ENCODE measurements at places on chromosomes 7 and 10.

DNA sequence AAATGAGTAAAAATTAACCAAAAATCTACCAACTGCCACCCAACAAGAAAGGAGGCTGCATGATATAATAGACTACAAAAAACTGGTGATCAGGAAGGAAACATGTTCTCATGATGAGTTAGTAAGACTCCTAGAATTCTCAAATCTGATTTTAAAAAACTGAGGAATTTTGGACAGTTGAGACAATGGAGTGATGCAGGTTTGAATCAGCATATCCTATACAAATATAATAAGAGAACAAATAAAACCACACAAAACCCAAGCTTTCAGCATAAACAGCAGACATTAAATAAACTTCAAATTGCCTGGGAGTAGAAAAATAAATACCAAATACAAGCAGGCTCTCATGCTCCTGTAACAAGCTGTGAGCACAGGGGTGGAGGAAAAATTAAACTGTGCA is 57.8 kb downstream of the SLC25A40 start:
- DNase-seq = no peak

GRCh38 chr7:151168003-151168786 is 701 bp upstream of the GBX1 start:
- DNase-seq = peak; percentile 82

DNA sequence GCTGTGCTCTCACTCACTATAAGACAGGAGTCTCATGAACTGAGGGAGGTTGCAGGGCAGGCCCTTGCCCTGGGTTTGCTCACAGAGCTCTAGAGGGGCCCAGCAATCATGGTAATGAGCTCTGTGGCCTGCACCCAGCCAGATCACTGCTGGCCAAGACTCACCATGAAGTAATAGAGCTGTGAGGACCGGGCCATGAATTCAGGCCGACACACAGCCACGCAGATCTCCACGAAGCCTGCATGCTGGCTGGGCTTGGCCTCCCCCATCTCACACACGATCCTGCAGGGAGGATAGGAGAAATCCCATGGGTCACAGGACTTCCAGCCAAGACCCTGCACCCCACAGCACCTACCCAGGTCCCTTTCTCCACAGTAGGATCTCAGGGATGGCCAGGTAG is 382.4 kb downstream of the PLXNA4 start:
- DNase-seq = no peak

- DNase-seq = no peak
Measured at GRCh38 chr7:16637379-16637778, 8.2 kb downstream of the ANKMY2 start.

DNA sequence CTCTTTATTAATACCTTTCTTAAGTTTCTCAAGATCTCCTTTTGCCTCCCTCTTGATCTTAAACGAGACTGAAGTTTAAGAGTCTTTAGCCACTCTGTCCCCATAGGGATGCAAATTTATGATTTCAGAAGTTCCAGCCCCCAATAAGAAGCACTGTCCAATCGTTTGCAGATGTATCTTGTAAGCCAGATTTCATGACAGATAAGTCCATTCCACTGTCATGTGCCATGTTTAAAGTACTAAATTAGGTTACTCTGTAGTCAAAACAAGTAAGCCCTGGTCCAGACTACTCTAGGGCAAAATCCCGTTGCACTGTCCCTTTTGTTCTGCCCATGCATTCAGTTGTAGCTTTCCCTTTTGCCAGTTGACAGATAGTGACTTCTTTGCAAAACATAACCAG is 157.2 kb upstream of the KAT6B start:
- no peak for DNase-seq

GRCh38 chr7:34158368-34159153 is 253.2 kb downstream of the BMPER start:
- DNase-seq = peak; percentile 57

GRCh38 chr10:3274414-3274813 is 101.8 kb upstream of the PITRM1 start:
- no peak for DNase-seq

- no peak for DNase-seq
Measured at GRCh38 chr7:159022238-159022993, 122.3 kb downstream of the VIPR2 start.

DNA sequence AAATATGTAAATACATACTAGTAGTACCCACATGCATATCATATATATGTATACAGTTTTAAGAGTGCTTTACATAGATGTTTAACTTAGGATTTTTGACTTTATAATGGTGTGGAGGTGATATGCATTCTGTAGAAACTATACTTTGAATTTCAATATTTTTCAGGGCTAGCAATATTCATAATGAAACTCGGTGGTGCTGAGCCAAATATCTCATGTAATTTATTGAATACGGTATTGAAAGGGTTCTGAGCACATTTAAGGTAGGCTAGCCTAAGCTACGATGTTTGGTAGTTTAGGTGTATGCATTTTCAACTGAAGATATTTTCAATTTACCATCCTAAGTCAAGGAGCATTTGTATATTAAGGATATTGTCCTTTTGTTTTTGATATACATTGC is 36.0 kb downstream of the ZNRF2 start:
- DNase-seq = no peak

GRCh38 chr10:96833220-96834001 is 1.3 kb downstream of the LCOR start:
- DNase-seq = peak; percentile 73

- no peak for DNase-seq
Measured at GRCh38 chr10:4501306-4501705, 324.7 kb upstream of the AKR1E2 start.

DNA sequence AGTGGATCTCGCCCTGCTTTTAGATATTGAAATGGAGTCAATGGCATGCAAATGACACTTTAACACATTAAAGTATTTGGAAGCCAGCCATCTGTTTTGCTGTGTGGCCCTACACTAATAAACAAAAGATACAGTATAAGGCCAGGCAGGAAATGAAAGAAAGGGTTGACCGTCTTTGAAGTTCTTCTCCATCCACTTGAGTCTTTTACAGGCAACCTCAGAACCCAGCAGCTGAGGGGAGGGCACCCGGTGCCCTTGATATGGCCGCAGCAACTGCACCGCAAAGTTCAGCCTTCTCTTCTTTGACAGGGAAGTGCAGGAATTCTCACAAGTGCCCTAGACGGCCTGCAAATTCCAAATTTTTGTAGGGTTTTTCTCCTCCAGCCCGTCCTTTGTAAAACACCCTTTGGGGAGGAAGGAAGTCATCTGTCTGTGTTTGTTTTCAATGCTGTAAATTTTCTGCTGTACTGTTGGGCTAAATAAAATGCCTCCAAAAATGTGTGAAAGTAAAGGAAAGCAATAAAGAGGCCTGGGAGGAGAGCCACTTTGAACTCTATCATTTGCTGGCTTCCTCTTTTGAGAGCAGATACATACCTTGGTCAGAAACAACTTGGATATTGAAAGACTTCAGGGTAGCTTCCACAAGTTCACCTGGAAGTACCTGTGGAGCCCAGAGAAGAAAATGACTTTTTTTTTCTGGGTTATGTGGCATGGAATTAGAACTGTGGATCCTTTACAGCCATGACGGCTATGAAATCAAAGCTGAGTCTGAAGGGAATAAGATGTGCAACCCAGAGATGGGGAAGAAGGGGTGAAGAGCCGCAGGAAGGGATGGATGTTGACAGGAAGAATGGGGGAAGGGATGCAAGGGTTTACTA is 3.6 kb downstream of the HOXA1 start:
- DNase-seq = peak; percentile 83

GRCh38 chr7:27397503-27397902 is 154.9 kb downstream of the EVX1 start:
- no peak for DNase-seq

DNA sequence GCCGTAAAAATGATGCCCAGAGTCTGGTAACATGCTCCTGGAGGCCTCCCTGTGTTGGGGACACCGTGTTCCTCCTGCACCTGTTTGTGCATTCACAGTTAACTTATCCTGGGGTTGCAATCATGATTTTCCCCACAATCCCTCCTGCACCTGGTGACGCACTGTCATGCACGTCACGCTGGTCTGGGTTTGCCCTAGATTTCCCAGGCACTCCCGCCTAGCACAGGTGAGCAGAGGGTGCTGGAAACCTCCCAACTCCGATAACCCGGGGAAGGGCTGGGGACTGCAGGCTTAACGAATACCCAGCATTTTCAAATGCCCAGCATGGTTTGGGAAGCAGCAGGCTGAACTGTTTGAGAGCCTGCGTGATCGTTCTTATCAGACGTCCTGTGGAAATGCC is 427.1 kb downstream of the TCERG1L start:
- no peak for DNase-seq

GRCh38 chr10:79241629-79241989 is 105.7 kb upstream of the PPIF start:
- no peak for DNase-seq

DNA sequence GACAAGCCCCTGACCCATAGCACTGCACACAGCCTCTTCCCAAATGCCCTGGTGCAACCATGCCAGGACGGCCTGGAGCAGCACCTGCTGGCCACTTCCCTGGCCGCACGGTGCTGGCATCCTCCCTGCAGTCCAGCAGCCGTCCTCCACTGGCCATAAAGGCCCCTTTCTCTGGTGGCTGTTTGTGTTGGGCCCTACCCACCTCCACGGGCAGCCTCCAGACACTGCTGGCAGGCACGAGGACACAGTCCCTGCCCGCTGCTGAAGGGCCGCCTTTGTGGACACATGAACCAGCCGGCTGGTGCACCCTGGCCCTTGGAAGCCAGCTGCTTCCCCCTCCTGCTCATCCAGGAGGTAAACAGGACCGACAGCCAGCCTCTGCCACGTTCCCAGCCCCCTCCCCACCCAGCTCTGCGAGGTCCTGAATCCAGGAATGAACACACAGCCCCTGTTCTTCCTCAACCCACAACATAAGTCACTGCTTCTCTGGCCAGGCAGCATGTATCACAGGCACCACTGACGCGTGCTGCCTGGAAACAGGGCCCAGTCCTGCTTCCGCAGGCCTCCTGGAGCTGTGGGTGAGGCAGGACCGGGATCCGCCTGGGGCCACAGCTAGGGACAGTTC is 43.8 kb downstream of the SPOCK2 start:
- no peak for DNase-seq

DNA sequence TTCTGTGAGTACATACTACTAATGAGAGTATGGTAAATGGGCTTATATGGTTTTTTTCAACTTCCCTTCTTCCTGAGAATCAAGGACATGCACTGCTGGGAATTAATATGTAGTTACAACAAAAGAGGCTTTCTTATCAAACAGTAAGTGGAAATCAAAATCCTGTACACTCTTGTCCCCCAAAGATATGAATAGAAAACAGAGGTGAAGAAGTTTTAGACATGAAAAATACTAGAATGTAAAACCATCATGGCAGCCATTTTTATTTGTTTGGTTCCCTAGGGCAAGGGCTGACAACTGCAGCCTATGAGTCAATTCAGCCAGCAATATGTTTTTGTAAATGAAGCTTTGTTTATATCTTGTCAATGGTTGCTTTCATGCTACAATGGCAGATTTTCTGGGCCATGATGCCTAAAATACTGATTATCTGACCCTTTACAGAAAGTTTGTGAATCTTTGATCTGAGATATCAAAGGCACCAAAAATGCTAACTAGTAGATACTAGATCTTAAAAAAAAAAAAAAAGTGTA is 422.4 kb downstream of the PARD3 start:
- DNase-seq = no peak

DNA sequence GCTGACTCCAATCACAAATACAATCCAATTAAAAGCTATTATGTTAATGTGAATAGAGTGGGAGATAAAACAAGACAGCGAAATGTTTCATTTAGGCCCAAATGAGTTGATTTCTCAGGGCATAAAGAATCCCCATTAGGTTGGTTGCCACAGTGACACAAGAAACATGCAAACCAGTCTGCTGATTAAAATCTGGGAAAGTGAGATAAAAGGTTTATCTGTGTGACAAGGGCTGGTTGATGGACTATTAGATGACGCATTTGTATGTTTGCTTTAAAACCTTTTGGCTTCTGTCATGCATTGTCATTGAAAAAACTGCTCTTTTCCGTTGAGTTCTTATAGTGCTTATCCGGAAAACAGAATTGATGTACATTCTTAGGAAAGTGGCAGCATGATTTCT is 658.2 kb downstream of the GATA3 start:
- no peak for DNase-seq

DNA sequence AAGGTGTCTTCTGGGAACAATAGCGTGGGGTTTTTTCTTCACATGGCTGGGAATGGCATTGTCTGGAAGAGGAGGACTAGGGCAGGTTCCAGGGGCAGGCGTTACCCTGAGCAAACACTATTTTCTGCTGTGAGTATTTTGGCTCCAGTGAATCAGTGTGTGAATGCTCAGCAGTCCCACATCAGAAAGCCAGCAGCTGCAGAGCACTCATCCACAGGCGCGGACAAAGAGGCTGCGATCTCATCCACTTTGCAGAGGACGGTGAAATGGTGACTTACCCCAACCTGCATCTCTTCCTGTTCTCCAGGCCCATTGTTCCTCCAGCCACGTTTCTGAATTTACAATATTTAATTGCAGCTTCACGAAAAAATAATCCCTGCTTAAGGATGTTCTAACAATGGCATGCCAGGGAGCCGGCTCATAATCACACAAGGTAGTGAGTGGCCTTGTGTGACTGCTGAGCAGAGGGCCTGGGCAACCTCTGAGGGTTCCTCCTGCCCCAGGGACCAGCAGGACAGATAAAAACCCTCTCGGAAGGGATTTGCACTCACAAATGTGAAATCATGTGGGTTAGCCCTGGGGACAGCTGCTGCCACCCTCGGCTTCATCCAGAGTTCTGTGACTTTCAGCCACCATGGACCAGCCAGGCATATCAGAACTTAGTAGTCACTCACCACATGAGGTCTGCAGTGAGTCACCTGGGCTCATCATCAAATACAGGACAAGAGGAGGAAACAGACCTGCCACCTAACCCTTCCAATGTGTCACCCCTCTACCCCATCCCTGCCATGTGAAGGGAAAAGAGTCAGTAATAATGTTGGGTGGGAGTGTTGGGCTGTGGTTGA is 65.0 kb upstream of the EN2 start:
- no peak for DNase-seq

DNA sequence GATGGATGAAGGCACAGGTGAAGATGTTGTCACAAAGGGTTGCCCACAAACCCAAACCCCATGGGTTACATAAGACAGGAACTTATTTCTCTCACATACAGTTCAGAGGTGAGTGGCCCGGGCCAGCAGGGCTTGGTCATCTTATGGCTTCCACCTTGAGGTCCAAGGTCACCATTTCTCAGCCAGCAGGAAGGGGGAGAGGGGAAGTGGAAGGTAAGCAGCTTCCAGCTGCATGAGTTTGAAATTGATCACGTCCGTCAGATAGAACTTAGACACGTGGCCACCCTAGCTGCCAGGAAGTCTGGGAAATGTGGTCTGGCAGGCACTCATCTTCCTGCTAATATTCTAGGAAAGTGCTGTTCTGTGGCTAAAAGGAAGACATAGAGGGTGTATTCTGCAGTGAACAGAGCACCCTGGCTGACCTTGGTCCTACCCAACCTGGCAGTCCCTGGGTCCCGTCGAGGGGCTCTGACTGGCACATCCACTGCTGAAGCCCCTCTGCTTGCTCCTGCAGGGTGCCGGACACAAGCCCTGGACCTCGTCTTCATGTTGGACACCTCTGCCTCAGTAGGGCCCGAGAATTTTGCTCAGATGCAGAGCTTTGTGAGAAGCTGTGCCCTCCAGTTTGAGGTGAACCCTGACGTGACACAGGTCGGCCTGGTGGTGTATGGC is 49.5 kb downstream of the VWA2 start:
- no peak for DNase-seq

GRCh38 chr10:69588358-69588757 is 15.1 kb upstream of the NEUROG3 start:
- peak; percentile 43 for DNase-seq

Measured in GM23338 (cell line).